ENCODE measurements at places on chromosomes 2 and 18. TPM values are rescaled to one million over a fixed set of nuclear protein-coding genes. Genes with fewer than 3 reads are reported as not detected.

DNA sequence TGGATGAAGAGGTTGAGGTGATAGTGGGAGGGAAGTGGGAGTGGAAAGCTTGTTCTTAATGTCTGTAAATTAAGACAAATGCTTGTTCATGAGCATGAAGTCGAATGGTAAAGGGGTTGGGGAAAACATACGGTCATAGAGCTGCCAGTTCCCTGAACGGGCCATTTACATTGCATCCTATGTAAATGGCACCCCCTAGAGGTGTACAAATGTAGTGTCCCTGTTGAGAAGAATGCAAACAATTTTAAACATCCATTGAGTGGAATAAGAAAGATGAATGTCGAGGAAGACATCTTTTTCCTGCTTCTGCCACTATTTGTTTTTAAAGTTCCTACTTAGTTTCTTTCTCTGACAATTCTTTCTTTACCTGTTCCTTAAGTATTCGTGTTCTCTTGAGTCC, 155.7 kb downstream of the RDH14 start:
- no peak for DNase-seq

GRCh38 chr2:144330951-144331673, 188.8 kb downstream of the ZEB2 start:
- DNase-seq = no peak

GRCh38 chr2:220373878-220374277, 746.4 kb downstream of the SLC4A3 start:
- DNase-seq = no peak

- DNase-seq = no peak
Measured at GRCh38 chr2:240886023-240886565, 9.9 kb downstream of the MAB21L4 start.

GRCh38 chr18:78558948-78559347, 420.7 kb upstream of the SALL3 start:
- peak; percentile 86 for DNase-seq

- no peak for DNase-seq
Measured at GRCh38 chr2:121450301-121450700, 80.4 kb upstream of the RNU4ATAC start.

DNA sequence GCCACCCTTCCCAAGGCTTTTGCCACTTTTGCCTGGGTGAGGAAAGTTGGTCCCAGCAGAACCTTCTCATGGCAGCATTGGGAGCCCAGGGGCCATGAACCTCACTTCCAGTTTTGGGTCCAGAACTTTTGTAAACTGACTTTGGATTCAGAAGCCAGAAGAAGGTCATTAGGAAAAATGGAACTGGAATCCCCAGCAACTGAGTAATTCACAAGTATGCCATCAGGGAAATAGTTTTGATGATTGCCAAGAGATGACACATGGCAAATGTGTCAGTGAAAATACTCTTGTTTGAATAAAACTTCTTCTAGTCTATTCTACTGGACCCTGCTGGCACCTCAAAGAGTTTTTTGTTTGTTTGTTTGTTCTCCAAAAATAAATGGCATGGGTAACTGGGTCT, 203.7 kb downstream of the SETBP1 start:
- no peak for DNase-seq

DNA sequence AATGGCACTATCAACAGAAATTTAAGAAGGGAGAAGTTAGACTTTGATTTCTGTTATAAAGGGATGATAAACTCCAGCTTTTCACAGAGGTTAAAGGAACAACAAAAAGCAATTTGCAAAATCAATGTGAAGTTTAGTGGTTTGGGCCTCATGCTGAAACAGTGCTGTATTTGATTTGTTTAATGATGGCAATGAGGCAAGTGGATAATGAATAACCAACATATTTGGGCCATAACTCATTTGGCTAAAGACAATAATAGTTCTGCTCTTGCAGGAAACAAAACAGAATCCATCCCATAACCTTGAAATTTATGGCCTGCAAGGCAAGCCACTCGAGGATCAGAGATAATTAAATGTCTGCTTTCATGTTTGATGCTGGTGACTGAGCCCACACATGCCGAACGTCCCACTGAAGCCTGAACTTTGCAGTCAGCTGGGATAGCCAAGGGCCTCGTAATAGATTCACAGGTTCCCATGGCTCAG, 56.5 kb downstream of the TPGS2 start:
- no peak for DNase-seq

GRCh38 chr2:241922411-241922810, 52.9 kb downstream of the RTP5 start:
- no peak for DNase-seq

The ESCO1 gene
- total RNA-seq = 19.5 TPM

The AQP4 gene
- total RNA-seq = 0.42 TPM

The SLC11A1 gene
- total RNA-seq = 32.0 TPM

The ATF2 gene
- 41.9 TPM for total RNA-seq

Measured in esophagus muscularis mucosa (tissue), 4 donors.